Stimulated activated CD4-positive, alpha-beta T cell treated with anti-CD3 and anti-CD28 coated beads, Interleukin-12 subunit alpha, Interleukin-12 subunit beta, amount 100 ng/mL, for 48 hours (primary cell): ENCODE measurements at places on chromosomes 3 and 15.

DNA sequence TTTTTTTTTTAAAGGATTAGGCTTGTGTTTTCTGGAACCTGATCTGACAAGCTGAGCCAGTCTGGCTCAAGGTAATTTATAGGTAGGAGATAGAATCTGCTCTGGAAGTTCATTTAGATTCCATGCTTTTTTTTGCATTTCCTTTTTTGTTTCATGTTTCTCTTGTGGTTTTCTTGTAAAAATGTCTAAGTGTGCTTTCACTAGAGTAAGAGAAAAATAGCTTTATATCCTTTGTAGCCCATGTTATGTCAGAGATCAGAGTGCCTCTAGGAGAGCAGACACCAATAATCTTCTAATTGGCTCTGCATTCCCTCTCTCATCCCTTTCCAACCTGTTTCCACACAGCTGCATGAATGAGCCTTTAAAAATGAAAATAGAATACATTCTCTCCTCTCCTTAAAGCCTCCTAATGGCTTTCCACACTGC, 389.8 kb upstream of the KCNMB2 start:
- DNase-seq = no peak

GRCh38 chr3:45034612-45035252, 8.6 kb downstream of the CLEC3B start:
- no peak for DNase-seq

GRCh38 chr3:190326930-190327329, 4.7 kb upstream of the CLDN1 start:
- no peak for DNase-seq

- DNase-seq = no peak
Observed at GRCh38 chr3:49775538-49775937, 10.8 kb downstream of the IP6K1 start.

- no peak for DNase-seq
Observed at GRCh38 chr15:65547841-65548240, 17.6 kb downstream of the HACD3 start.

DNA sequence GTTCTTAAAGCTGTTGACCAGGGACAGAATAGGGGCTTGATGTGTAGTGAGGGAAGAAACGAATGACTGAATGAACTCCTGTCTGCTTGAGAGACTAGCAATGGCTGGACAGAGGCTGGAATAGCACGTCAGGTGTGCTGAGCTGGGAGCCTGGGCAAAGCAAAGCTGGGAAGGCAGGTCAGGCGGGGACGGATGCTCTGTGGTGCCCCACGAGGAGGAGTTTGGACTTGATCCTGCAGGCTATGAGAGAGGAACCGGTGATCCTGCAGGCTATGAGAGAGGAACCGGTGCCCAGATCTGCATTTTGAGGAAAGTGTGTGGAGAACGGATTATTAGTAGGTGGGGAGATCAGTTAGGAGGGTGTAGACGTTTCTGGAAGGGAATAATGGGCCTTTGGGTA, 31.3 kb upstream of the PSTPIP1 start:
- no peak for DNase-seq

- DNase-seq = no peak
Observed at GRCh38 chr3:119562307-119562961, 3.0 kb upstream of the CD80 start.

- DNase-seq = no peak
Observed at GRCh38 chr3:127106456-127106855, 86.5 kb upstream of the PRR23E start.

DNA sequence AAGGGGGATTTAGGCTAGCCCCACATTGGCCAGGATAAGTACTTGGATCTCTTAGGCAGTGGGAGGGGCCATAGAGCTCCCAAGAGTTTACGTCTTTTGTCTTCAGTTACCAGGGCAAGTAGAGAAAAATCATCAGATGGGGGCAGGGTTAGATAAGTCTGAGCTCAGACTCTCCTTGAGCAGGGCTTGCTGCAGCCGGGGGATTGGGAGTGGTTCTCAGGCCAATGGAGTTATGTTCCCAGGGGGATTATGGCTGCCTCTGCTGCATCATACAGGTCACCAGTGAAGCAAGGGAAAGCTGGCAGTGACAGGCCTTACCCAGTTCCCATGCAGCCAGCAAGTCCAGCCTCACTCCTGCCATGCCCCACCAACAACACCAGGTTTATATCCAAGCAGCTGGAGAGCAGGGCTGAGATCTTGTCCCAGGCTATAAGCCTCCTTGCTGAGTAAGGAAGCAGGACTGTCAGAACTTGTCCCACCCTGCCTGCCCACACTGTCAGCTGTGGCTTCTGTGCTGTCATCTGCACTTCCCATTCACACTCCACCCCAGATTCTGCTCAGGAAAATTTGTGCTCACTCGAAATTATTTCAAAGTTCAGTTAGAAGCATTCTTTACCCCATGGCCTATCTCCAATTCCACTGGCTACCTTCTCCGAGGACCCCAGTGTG, 215.3 kb downstream of the FAM43A start:
- no peak for DNase-seq

GRCh38 chr3:120798346-120798745, 55.8 kb downstream of the GTF2E1 start:
- no peak for DNase-seq

DNA sequence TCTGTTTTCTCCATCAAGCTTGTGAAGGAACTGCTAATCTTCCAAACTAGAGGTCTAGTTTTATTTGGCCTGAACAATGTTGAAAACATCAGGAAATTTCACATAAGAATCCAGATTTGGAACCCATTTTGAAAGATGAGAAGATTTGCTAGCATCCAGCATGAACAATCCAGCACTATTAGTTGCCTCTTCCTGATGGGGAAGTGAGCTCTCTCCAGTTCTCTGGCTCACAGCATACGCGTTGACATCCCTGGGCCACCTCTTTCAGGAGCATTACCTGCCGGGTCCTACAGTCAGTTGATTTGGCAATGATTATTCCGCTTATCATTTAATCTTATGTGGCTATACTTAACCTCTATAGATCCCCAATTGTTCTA, 10.9 kb downstream of the GPR87 start:
- no peak for DNase-seq
